HuH-7.5 (cell line): ENCODE measurements at places on chromosomes 3 and 15.

- DNase-seq: no peak
Measured at GRCh38 chr15:67735896-67736295, 89.4 kb upstream of the SKOR1 start.

DNA sequence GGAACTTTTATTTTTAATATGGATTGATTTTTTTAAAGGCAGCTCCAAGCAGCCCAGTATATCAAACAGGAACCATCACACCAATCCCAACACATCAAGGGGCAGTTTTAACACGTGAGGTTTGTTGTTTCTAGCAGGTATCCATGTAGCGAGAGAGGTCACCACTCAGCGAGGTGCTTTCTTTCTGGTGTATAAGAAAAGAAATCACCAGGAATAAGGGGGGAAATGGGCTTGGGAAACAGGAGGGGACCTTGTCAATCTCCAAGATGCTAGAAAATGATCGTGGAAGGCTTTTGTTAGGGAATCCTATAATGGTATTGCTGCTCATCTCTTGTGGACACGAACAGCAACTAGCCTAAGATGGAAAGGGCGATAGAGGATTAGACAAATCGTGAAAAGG is 402.9 kb upstream of the ATP11B start:
- no peak for DNase-seq

GRCh38 chr3:14761121-14761672 is 57.6 kb upstream of the FGD5 start:
- DNase-seq: no peak

DNA sequence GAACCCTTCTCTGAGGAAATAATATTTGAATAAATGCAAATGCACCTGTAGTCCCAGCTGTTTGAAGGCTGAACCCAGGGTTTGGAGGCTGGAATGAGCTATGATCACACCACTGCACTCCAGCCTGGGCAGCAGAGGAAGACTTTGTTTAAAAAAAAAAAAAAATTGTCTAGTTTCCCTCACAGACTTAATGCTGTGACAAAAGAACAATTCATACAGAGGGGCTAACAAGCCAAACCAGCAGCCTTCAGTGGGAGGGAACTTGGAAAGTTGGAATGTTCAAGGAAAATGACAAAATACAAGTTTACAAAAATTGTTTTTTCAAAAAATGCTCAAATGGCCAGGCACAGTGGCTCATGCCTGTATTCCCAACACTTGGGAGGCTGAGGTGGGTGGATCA is 228.0 kb upstream of the CGNL1 start:
- DNase-seq: no peak

DNA sequence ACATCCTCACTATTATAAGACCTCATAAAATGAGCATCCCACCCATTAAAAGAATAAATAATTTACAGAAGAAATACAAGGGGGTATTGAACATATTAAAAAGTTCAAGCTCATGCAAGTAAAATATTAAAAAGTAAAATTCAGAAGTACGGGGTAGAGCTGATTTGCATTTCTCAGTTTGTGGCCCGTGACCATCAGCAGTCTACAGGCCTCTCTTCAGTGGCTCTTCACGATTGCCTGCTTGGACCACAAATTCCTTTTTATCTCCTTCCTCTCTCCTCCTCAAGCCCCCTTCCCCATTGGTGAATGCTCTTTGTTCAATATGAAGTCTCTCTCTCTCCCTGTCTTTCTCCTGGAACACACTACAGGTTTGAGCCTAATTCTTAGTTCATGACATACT is 19.1 kb downstream of the CYP8B1 start:
- no peak for DNase-seq

DNA sequence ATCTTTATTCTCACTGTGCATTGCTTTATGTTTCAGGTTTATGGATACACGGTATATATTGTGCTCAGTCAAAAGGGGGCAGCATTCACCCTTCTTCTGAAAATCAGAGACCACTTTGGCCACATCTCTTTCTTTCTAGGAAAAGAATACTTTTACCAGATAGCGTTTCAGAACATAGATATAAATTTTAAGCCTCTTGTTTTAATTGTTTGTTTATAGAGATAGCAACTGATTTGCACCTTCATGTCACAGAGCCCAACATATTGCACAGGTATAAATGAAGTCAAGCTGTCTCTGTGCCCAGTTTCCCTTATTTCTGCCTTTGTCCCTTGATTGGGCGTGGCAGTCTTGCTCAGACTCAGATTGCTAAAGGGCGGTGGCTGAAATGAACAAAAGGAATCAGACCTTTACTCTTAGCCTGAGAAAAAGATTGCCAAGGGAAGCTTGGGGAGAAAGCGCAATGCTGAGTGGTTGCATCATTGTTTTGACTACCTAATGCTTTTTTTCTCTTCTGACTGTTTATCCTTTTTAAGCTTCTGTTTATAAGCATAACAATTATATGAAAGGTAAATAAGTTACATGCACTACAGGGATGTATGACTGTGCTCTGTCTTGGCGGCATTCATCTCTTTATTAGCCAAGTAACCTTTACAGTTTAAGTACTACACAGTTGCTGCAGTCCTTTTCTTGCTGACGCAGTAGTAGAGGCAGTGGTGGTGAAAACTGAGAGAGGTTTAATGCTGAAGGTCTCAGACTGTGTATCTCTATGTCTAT is 70.8 kb upstream of the ZBTB20 start:
- DNase-seq: no peak

DNA sequence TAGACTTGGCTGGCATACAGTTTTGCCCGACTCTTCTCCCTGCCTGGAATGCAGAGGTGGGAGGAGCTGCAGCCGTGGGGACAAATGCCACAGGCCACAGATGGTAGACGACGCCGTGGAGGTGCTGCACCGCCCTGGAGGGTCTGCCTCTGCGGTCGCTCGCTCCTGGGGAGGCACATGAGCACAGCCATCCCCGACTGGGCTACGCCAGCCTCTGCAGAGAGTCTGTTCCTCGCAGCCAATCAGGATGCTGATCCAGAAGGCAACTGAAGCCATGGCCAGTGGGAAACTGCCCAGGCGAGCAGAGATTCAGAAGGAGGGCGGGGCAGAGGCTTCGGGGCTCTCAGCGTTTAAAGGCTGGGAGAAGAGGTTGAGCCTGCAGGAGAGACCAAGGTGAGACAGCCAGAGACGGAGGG is 11.9 kb upstream of the LRRC15 start:
- DNase-seq: no peak

GRCh38 chr3:186644683-186645082 is 4.5 kb downstream of the FETUB start:
- no peak for DNase-seq

DNA sequence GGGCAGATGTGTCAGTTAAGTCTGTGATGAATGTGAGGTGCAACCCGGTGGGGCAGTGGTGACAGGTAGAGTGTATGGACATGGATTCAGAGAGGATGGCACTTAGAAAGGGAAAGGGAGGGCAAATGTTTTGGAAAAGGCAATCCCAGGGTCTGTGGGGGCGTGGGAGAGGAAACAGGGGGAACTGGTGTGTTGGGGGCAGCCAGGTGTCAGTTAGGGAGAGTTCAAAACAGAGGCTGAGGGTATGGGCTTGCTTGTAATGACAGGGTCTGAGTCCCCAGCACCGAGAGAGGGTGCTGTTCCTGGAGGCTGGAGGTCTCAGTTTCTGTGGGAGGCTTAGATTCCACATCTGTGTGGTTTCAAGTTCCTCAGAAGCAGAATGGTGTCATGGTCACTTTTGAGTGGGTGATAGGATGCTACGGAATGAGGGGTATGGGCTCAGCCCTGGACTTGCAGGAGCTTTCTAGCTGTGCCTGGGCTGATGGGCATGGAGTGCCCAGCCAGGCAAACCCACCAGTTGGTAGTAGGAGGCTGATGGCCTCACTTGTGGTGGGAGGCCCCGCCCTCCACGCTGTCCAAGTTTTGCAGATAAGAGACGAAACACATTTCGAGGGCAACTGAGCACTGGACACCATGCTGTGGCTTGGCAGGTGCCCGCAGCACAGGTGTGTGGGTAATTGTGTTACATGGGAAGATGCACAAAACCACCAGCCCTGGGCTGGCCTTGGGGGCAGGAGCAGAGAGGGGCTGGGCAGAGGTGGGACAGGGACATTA is 209.4 kb downstream of the RPLP1 start:
- DNase-seq: no peak
